ENCODE measurements at places on chromosomes 2 and 18.
A peak's percentile ranks its signal among the peaks of the same experiment; 100 is the strongest.

DNA sequence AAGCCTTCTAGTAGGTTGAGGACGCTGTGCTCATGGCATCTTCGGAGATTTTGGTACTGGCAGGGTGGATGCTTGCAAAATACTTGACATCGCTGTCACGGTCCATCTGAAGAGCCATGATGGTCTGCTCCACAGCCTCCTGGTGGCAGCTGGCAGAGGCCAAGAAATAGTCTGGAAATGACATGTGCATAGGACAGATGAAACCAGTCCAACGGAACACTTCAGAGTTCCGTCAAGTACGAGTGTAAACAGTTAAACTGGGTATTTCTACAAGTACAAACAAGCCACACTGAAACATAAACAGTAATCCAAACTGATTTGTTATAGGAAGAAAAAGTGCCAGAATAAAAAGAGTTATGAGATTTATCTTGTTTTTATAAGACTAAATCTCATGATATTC, 66.6 kb downstream of the PPP4R1 start:
- no peak for DNase-seq

DNA sequence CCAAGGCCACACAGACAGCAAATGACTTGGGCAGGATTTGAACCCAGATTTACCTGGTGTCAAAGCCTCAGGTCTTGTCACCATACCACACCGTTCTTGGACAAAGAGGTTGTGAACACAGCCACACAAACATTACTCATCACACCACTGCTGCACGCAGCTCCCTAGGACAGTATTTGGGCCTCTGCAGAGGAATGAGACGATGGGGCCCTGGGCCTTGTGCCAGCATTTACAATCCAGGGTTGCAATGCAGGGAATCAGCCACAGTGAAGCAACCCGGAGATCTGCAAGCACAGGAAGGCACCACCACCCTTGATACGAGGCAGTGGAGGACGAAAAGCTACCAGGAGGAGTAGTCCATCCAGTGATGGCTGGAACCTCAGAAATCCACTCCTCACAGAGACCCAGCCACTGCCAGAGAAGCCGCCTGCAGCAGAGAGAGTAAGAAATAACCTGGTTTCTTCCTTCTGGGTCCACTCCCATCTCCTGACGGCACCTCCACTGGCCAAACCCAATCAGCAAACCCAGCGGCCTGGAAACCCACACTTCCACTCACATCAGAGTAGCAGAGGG, 3.7 kb upstream of the MTCL1 start:
- DNase-seq = no peak

DNA sequence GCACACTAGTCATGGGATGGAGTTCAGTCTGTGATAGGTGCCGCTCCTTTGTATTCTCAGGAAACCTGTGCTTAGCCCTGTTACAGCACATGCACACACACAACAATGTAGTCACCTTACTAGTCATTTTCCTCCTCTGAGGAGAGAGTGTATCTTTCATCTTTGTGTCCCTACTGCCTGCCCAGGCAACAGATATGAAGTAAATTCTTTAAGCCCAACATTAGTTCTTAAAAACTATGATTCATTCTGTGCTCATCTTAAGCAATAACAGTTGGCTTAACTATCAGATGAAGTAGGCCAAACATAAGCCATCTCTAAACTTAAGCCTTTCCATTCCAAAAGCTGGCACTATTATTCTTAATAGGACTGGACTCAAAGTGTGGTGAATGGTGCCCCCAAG, 186.5 kb downstream of the LNPK start:
- no peak for DNase-seq

GRCh38 chr2:48530033-48530811, at the start of gene STON1:
TSS of gene STON1 (plus strand) at chr2:48530154. CDS start at chr2:48580634, 50,480 bp downstream.
- DNase-seq = peak; percentile 16

- DNase-seq = no peak
These were observed 5.8 kb upstream of the LRP1B start for GRCh38 chr2:142136571-142136970.

DNA sequence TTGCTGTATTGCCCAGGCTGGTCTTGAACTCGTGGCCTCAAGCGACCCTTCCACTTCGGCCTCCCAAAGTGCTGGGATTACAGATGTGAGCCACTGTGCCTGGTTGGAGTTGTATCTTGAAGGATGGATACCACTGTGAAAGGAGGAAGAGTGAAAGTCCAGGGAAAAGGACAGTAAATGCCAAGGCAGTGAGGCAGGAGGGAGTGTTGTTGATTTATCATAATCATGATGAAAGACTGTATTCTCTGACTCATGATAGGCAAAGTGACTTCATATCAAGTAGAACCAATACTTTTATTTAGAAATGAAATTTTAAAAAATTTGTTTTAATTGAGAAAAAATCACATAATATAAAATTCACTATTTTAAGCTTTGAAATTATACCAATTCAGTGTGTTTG, 162.3 kb downstream of the ARHGAP28 start:
- DNase-seq = no peak

GRCh38 chr18:8607776-8608742, 1.2 kb upstream of the RAB12 start:
- no peak for DNase-seq

DNA sequence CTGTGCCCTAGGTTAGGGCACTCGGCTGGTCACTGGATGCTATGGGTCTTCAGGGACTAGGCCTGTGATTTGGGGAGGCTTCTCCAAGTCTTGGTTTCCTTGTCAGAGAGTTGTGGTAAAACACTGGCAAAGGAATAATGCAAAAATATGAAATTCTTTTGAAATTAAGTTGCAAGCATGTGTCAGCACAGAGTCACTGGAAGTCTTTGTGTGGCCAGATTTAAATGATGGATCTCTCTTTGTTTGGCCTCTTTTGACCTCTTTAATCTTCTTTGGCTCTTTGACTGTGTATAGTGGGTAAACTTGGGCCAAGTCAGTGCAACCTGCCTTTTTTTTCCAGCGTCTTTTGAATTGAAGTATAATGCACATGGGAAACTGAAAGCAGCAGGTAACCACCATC, 12.1 kb downstream of the HK2 start:
- no peak for DNase-seq

DNA sequence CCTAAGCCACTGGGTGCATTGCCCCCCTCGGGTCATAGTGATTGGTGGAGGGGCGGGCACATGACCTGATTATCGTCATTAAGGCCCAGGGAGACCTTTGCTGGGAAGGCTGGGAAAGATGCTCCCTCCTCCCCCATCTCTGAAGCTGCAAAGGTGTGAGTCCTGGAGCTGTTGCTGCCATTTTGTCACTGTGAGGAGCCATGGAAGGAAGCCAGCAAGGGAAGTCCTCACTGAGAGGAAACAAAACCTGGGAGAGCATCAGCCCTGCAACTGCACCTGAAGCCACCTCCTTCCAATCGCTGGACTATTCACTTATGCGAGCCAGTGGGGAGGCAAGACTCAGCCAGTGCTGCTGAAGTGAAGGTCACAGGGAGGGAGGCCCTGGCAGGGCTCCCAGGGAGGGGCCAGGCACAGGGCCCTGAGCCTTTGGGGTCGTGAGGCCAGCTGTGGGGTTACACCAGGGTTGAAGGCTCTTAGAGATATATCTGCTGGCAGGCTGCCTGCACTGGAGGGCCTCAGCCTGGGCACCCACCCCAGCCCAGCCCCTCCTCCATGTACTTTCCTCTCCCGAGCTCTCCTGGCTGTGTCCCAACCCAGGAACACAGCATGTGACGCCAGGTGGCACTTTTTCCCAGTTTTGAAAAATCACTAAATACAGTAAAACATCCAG, 10.7 kb upstream of the FAHD2A start:
- DNase-seq = no peak
